ENCODE measurements at places on chromosomes 13 and 19. TPM values are rescaled to one million over a fixed set of nuclear protein-coding genes. Genes with fewer than 3 reads are reported as not detected.

SLC7A10 gene
- total RNA-seq = not detected

GRCh38 chr13:111911754-111912452 lies 155.0 kb upstream of the SOX1 start:
- DNase-seq = no peak

DNA sequence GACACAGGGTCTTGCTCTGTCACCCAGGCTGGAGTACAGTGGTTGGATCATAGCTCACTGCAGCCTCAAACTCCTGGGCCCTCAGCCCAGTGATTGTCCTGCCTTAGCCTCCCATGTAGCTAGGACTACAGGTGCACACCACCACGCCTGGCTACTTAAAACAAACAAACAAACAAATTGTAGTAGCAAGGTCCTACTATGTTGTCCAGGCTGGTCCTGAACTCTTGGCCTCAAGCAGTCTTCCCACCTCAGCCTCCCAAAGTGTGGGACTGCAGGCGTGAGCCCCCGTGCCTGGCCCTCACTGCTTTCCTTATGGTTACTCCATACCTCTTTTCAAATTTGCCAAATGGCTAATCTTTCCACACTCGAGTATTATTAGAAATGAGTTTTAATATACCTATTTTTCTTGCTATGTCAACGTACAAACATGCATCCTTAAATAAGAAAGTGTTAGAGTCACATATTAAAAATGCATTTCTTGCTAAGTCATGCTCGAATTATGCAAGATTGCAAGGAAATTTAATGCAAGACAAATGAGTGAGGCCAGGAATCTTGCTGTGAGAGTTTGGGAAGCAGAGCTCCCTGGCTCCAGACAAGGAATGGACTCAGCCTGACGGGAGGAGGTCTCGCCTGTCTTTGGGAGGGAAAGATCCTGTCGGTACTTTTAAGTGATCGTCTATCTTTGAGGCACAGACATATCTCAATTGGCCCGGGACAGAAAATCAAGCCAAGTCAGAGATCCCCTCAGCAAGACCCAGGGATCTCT lies 39.4 kb downstream of the RFX2 start:
- DNase-seq = no peak

DNA sequence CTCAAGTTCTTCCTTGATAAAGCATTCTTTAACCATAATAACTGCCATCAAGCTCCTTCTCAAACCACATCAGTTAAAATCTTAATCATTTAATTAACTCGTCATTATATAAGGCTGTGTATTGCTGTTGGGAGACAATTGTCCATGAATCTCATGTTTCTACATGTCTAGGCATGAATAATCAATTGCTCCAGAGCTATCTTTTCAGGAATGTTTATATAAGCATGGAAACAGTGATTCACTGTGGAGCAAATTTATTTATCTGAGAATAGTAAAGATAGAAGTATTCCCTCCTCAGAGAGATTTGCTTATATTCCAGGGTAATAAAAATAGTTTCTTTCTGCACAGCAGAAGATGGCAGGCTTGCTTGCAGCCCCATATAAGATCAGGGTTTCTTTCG lies 71.1 kb downstream of the CBY2 start:
- no peak for DNase-seq

DNA sequence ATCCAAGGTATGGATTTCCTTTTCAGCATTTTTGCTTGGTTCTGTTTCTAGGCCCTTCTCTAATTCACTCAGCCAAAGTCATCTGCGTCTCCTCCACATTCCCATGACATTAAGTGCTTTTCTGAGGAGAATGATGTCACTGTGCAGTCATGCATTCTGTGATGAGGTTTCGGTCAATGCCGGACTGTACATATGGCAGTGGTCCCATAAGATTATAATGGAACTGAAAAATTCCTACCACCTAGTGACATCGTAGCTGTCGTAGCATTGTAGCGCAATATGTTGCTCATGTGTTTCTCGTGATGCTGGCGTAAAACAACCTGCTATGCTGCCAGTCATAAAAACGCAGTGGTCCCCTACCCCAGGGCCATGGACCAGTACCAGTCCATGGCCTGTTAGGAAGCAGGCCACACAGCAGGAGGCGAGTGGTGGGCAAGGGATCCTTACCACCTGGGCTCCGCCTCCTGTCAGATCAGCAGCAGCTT lies 63.4 kb upstream of the TNFRSF19 start:
- DNase-seq = no peak

FUT6 gene
- not detected for total RNA-seq

- DNase-seq = no peak
Measured at GRCh38 chr13:84563611-84564010, 681.3 kb upstream of the SLITRK1 start.

DNA sequence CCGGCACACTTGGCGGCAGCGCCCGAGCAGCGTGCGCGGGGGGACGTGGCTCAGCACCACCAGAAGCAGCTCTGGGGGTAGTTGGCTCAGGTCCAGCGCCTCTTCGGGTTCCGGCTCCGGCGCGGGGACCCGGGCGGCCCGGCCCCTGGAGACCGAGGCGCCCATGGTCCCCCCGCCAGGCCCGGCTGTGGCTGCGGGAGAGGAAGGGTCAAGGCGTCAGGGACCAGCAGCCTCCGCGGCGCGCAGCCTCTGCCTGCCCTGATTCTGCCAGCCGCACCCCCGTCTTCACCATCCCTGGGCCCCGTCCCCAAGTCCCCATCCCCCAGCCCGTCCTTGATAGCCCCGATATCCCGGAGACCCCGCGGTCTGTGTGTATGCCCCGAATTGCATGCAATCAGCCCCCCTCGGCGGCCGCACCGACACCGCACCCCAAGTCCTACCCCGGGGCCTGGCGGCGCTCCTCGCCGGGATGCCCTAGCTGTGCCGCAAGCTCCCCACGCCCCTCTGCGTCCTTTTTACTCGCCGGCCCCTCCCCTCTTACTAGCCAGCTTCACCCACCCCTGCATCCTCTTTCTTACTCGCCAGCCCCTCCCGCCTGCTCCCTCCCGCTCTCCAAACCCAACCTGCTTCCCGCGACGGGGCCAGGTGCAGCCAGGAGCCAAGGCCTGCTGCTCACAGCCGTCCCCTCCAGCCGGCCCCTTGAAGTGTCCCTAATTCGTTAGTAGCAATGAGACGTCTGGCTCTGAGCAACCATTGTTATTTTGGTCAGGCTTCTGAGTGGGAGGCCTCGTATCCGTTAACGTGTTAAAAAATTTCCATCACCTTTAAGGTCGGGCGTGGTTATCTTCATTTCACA lies at the start of gene FBXO27:
FBXO27 (minus strand) TSS at position 487 of the 856 bp plus-strand sequence; CDS start at position 165, 322 bp downstream.
- DNase-seq = no peak

- DNase-seq = no peak
Measured at GRCh38 chr19:18875726-18876125, 20.2 kb downstream of the CERS1 start.
